Activated CD4-positive, alpha-beta T cell treated with anti-CD3 and anti-CD28 coated beads, Interleukin-2, Interleukin-4, amounts not matched to agents 100 ng/mL and 50 ng/mL, durations not matched to agents 16 hours and 8 hours (primary cell): ENCODE measurements at places on chromosomes 1 and 21.
A peak's percentile ranks its signal among the peaks of the same experiment; 100 is the strongest.

DNA sequence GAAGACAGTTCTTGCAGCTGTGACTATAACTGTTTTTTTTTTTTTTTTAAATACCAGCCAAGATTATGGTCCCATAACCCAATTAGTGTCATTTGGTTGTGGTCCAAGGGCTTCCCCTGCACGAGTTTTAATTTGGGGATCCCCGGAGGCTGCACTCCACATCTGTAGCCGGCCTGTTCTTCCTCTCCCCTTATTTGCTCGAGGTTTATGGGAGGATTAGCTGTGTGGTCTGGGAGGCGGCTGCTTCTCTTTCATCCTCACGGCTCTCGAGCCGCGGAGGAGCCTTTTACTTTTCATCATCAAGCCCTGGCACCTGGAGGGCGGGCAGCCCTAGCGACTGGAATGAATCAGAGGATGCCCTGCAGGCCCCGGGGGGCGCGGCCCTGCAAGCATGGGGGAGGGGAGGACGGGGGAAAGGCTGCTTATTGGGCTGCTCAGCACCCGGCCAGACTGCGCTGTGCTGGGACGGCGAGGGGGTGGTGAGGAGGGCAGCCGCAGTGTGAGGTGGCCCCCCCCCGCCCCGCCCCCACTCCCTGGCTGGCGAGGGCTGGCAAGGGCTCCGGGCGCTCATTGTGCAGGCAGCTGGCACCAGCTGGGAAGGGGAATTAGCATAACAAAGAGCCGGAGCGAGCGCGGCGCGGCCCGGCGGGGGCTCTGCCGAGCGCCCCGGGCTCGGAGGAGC is 18.5 kb downstream of the SERTAD4 start:
- peak; percentile 39 for DNase-seq

DNA sequence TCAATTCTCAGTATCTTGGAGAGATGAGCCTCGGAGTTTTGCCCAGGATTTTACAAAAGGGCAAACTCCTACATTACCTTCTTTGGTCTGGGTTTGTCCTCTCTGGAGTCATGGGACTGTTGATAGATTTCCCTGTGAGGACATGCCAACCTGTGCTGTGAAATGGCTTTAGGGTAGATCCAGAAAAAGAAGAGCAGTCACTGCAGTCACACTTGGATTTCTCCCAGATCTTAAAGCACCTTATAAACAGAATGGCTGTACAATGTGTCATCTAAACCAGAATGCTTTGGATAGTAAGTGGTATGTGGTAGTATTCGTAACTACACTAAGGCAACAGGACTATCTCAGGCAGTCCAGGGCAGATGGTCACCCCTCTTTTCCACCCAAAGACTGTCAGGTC is 1.9 kb upstream of the CSRP1 start:
- no peak for DNase-seq

DNA sequence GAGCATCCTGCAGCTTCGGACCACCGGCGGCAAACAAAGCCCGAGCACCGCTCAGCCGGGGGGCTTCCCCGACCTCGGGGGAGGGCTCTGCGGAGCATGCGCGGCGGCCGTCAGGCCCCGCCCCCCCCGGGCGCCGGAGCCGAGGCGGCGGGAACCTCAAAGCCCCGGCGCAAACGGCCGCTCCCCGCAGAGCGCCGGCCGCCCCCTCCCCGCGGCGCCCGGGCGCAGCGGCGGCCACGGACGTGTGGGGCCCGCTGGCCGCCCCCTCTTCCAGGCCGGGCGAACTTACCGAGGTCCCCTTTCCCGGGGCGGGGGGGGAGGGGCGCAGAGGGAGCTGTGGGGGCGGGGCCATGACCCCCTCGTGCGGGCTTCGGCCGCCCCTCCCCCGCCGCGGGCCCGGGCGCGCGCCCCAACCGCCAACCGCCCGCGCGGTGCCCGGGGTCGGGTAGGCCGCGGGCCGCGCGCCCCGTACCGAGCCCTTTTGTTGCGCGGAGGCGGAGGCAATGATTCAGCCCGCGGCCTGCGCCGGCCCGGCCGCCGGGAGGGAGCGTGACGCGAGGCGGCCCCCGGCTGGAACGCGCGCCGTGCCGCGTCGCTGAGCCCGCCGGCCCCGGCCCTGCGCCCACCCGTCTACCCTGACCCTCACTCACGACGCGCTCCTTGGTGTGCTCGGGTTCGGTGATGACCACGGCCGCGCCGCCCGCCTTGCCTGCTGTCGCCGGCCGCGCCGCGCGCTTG is 1.7 kb downstream of the RCC2 start:
- peak; percentile 34 for DNase-seq

DNA sequence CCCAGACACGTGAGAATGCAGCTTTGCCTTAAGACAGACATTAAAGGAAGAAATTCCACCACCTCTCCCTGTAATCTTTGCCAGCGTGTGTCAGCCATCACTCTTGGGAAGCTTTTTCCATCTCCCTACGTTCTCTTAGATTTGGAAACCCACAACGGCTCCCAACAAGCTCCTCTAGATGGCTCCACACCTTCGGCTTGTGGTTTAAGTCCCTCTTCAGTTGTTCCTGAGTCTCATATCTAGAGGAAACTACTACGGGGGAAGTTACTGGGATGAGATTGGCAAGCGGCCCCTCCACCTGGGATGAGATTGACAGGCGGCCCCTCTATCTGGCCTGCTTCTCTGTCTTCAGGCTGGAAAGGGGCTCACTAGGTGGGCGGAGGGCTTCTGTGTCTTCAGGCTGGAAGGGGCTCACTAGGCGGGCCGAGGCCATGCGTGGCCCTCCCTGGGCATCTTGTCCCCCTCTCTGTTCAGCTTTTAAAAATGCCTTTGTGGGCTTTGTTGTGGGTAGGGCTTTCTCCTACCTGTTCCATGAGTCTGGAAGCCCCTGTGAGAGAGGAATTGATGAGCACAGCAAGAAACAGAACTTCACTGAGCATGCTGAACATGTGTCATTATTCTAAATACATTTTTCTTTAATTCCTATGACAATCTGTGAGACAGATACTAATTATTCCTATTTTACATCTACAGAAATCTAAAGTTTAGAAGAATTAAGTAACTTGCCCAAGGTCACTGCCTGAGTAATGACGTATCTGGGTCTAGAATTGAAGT is 670.5 kb downstream of the KIF26B start:
- DNase-seq = no peak

GRCh38 chr1:51306950-51307349 is 23.4 kb downstream of the TTC39A start:
- no peak for DNase-seq

GRCh38 chr1:186839041-186839400 is 10.3 kb downstream of the PLA2G4A start:
- DNase-seq = no peak

DNA sequence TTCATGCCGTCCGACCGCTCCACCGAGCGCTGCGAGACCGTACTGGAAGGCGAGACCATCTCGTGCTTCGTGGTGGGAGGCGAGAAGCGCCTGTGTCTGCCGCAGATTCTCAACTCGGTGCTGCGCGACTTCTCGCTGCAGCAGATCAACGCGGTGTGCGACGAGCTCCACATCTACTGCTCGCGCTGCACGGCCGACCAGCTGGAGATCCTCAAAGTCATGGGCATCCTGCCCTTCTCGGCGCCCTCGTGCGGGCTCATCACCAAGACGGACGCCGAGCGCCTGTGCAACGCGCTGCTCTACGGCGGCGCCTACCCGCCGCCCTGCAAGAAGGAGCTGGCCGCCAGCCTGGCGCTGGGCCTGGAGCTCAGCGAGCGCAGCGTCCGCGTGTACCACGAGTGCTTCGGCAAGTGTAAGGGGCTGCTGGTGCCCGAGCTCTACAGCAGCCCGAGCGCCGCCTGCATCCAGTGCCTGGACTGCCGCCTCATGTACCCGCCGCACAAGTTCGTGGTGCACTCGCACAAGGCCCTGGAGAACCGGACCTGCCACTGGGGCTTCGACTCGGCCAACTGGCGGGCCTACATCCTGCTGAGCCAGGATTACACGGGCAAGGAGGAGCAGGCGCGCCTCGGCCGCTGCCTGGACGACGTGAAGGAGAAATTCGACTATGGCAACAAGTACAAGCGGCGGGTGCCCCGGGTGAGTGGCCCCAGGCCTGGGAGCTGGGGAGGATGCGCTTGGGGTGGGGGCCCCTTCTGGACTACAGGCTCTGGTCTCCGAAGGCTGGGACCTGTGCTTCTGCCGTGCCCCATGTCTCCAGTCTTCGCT is 1.1 kb downstream of the SKI start:
- DNase-seq = peak; percentile 68

DNA sequence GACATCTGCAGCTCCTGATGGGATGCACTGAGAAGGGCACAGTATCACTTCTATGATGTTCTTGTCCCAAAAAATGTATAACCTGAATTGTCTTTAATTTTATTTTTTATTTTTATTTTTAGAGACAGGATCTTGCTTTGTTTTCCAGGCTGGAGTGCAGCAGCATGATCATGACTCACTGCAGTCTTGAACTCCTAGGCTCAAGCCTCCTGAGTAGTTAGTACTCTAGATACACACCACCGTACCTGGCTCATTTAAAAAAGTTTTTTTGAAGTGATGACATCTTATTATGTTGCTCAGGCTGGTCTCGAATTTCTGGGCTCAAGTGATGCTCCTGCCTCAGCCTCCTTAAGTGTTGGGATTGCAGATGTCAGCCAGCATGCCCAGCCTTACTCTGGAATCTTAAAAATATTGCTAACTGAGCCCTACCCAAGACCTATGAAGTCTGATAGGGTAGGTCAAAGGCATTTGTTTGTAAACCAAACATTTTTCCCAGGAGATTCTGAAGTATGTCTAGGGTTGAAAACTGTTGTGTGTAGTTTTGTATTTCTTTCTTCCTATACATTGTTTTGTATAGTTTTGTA is 68.9 kb downstream of the ATF6 start:
- DNase-seq = no peak

DNA sequence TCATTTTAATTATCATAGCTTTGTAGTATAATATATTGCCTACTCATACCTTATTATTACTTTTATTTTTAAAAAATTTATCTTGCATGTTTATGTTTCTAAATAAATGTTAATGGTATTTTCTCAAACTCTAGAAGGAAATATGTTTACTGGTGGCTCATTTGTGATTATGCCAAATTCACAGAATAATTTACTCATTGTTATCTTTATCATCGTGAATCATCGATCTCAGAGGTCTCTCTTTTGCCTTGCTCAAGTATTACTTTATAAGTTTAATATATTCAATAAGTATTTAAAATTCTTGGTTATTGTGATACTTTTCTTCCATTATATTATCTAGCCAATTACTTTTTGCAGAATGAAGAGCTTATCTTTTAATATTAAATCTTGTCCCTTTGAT is 836.7 kb upstream of the ADAMTS5 start:
- no peak for DNase-seq

DNA sequence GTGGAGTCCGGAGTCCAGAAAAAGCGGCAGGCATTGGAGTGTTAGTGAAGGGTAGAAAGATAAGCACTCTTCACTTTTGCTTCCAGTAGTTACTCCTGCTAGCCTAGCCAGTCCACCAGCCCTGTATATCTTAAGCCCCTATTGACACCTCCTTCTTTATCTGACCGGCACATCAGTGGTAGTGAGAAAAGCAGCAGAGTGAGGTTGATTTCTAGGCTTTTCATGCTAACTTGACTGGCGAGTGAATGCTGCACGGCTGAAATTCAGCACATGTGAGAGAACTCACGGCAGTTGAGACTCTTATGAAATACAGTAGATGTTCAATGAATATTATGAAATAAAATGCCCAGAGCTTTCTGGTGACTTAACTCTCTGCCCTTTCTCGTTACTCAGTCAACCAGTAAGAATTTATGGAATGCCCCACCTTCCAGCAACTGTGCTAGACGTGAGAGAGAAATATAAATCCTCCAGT is 128.2 kb downstream of the CACHD1 start:
- DNase-seq = no peak

GRCh38 chr1:110165761-110166231 is 15.5 kb downstream of the SLC6A17 start:
- no peak for DNase-seq

DNA sequence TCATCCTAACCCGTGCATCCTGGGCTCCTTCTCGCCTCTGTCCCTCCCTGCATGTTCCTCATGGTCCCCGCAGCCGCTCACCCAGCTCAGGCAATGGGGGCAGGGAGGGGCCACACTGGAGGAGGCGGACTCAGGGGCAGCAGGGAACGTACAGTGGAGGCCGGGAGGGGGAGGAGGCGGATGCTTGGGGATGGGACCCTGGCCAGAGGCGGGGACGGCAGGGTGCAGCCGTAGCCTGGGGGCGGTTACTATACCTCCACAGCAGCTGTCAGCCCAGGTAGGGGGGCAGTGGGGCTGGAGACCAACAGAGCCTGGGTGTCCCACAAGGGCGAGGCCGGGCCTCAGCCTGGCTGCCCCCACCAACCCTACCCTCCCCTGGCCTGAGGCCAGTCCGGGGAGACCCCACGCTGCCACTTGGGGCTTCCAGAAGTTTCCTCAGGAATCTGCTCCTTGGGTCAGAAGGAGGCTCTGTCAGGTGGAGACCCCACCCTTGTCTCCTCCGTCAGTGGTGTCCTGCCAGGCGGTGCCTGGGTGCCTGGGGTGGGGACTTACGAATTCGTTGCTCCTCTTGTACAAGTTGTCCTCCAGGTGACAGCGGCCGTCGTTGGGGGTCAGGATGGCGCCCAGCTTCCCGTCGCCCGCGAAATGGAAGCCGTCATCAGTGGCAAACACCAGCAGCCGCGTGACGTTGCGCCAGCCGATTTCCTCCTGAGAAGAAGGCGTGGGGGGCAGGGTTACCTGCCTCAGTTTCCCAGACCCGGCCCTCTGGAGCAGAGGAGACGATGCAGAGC is 20.7 kb downstream of the ITGB2 start:
- DNase-seq = no peak

DNA sequence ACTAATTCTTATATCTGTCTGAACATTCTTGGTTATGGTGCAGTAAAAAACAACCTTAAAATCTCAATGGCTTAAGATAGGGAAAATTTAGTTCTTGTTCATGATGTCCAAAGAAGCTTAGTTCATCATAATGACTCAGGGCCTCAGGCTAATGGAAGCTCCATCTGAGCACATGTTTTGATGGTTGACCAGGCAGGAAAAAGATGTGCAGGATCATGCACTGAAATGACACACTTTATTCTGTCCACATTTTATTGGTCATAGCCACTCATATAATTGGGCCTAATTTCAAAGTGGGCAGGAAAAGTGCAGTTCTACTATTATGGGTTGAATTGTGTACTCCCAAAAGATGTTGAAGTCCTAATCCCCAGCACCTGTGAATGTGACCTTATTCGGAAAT is 198.2 kb downstream of the CENPF start:
- no peak for DNase-seq

GRCh38 chr1:89363638-89364536 is at the start of gene GBP6:
GBP6 (plus strand) TSS chr1:89364059; CDS start chr1:89368552, 4,493 bp downstream.
- DNase-seq = no peak

GRCh38 chr1:160093624-160094290 is 4.7 kb downstream of the IGSF8 start:
- DNase-seq = no peak

DNA sequence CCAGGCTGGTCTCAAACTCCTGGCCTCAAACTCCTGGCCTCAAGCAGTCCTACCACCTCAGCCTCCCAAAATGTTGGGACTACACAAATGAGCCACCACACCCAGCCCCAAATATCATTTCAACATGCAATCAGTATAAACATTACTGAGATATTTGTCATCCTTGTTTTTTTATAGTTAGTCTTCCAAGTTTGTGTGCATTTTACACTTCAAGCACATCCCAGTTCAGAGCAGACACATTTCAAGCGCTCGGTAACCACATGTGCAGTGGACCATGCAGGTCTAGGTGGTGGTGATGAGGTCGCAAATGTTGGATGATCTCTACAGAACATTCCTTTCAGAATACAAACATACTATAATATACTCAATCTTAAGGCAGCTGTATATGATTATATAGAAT is 23.8 kb upstream of the APP start:
- no peak for DNase-seq

GRCh38 chr1:16302709-16303627 is 49.3 kb downstream of the FBXO42 start:
- no peak for DNase-seq
